Dermis microvascular lymphatic vessel endothelial cell (primary cell): ENCODE measurements at places on chromosomes 7 and 10.

DNA sequence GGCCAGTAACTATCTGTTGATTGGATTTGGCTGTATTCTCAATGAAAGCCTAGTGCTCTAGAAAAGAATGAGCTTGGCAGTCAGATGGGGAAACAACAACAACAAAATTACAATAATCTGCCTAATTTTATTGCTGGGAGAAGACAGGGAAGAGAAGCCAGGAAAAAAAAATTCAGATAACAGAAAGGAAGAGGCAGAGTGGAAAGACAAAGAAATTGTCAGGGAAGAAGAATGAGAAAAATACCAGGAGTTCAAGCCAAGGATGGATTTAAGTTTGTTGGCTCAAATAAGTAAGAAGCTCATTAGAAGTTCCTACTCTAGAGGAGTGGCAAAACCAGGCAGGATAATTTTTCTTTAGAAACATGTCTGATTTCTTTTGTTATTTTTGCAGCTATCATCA is 45.9 kb upstream of the PRKG1 start:
- DNase-seq: no peak

GRCh38 chr10:19977097-19977521 is 160.9 kb downstream of the PLXDC2 start:
- DNase-seq: no peak

- DNase-seq: peak; percentile 64
Observed at GRCh38 chr7:41711283-41712064, 8.6 kb upstream of the INHBA start.

GRCh38 chr10:124648131-124648475 is 96.1 kb downstream of the FAM53B start:
- no peak for DNase-seq

DNA sequence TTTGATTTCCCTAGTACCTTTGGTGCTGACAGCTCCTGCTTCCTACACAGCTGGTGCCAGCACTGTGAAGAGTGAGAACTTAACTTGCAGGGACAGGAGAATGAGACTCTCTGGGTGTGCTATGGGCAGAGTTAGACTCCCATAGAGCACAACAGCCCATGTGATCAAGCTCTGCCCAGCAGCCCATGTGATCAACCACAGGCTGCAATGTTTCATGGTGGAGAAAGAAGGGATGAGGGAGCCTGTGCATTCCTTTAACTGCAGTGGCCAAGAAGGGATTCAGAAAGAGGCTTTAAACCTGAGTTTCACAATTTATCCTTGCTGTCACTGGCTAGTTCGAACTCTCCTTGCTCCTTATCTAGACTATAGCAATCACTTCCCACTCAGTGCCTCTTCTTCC is 10.0 kb upstream of the MEST start:
- no peak for DNase-seq

DNA sequence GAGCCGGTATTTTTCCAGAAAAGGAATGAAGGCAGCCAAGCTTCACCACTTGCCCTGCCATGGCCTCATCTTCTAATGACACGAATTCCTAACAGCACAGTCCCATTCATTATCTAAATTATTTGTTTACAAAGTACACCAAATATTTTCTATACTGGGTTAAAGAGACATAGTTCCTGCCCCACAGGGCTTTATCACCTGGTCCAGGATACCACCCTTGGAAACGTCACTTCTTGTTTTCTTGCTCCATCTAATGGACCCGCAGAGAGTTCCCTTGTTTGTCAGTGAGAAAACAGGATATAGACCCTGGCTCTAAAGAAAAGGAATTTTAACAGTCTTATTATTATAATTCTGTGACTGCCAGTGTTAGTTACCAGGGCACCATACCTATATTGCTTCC is 1165.4 kb downstream of the GATA3 start:
- DNase-seq: no peak

GRCh38 chr7:72098807-72099580 is 313.1 kb downstream of the CALN1 start:
- no peak for DNase-seq

GRCh38 chr10:70190581-70190980 is 20.3 kb upstream of the SAR1A start:
- DNase-seq: no peak

DNA sequence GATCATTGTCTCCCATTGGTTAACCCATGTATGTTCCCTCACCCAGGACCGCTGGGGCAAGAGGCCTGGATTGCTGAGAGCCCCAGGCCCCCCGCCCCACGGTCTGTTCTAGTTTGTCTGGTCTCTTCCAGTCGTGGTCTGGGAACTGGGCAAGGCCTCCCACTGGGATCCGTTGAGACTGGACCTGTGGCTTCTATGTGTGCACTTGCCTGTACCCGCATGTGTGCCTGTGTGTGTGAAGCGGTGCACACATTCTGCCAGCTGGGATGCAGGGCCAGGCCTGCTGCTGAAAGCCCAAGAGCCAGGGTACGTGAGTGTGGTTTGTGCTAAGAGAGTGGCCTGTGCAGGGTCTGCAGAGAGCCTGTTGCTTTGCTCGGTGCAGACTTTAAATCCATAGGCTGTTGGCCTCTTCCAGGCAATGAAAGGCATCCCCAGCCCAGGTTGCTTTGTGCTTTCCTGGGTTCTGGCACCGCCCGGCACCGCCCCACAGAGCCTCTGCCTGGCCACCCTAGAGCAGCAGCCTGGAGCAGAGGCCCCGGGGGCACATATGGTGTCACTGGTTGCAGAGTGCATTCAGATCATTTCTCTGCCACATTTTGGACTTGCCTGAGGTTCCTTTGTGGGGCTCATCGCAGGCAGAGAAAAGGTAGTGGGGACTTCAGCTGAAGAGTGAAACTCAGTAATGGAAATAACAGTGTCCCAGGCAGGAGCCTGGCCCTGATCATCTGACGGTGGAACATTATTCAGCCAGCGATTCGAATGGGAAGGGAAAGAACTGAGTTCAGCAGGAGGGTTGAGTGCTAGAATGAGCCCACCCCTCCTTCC is 215.5 kb downstream of the GLRX3 start:
- no peak for DNase-seq

- DNase-seq: no peak
Observed at GRCh38 chr7:112866424-112866823, 76.2 kb upstream of the TMEM168 start.
